Naive B cell (primary cell): ENCODE measurements at places on chromosomes 6 and 20. TPM values are rescaled to one million over a fixed set of nuclear protein-coding genes. Genes with fewer than 3 reads are reported as not detected.

C4A gene
- 0.27 TPM for polyA plus RNA-seq

DNA sequence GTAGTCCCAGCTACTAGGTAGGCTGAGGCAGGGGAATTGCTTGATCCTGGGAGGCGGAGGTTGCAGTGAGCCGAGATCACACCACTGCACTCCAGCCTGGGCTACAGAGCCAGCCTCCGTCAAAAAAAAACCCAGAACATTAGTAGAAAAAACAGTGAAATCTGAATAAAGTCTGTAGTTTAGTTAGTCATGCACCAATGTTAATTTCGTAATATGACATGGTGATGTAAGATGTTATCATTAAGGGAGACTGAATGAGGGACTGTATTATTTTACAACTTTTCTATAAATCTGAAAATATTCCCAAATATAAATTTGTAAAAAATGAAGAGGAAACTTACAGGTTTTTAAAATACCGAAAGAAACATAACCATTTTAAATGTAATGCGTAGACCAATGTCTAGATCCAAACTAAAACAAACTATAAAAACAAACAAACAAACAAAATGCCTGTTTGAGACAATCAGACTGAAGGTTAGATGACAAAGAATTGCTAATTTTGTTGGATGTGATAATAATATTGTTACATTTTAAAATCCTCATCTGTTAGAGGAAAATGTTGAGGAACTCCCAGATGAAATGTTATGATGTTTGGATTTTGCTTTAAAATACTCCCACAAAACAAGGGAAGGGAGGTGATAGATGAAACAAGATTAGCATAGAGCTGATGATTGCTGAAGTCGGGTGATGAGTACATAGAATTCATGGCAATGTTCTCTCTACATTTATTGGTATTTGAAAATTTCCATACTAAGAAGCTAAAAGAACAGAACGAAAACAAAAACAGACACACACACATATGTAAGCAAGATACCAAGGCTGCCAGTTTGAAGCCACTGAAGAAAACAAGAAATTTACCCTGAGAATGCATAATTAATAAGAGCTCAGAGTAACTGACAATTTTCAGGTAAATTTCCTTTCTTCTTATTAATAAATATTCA is 1.8 kb downstream of the GSTA4 start:
- no peak for DNase-seq

E2F1 gene
- polyA plus RNA-seq = not detected

GRCh38 chr20:63036291-63036690 is 29.5 kb upstream of the BHLHE23 start:
- DNase-seq = no peak

DNA sequence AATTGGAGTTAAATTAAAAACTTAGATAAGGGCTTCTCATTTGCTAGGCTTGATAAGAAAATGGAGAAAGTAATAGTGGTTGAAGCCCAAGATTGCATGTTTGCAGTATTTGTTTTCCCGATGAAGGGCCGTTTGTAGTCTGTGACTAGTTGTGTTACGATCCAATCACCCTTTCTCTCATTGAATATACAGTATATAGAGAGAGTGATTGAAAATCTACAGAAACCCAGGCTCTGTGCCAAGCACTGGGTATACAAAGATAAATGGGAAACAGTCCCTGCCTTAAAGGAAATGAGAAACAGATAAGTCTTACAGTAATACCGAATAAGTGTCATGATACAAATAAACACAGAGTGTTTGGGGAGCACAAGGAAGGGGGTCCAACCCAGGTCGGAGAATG is 55.2 kb upstream of the CDKAL1 start:
- DNase-seq = no peak

DNA sequence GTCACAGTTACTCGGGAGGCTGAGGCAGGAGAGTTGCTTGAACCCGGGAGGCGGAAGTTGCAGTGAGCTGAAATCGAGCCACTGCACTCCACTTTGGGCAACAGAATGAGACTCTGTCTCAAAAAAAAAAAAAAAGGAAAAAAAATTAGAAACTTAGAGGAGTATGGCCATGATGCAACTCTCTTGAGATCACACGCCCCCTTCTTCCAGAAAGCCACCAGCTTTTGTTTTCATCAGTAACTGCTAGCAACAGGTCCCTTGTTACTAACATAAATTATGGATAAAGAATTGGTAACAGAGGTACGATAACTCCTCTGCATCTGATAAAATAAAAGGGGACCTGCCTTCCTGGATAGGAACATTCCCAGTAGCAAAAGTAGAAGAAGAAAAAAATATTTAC is 308.2 kb downstream of the CD83 start:
- DNase-seq = no peak

ZBP1 gene
- polyA plus RNA-seq = 13.9 TPM

- DNase-seq = no peak
These were observed 162.4 kb upstream of the BTBD3 start for GRCh38 chr20:11755071-11755841.

GRCh38 chr20:13267231-13267630 is 46.2 kb downstream of the ISM1 start:
- DNase-seq = no peak

ZNF311 gene
- polyA plus RNA-seq = not detected

DNA sequence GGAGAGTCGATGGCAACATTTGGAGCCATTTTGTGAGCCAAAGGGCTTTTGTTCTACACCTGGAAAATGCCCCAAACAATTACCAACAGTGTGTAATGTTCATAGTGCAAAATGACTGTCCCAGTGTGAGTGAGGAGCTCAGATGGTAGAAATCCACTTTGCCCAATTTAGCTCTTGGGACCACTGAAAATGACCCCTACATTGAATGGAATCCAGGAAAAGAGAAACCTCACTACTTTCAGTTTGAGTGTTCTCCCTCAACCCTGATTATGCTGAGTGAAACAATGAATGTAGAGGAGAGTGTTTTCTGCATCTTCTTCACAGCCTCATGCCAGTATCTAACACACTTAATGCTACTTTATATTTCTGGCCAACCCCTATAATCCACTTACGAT is 84.9 kb upstream of the NRN1 start:
- no peak for DNase-seq

DNA sequence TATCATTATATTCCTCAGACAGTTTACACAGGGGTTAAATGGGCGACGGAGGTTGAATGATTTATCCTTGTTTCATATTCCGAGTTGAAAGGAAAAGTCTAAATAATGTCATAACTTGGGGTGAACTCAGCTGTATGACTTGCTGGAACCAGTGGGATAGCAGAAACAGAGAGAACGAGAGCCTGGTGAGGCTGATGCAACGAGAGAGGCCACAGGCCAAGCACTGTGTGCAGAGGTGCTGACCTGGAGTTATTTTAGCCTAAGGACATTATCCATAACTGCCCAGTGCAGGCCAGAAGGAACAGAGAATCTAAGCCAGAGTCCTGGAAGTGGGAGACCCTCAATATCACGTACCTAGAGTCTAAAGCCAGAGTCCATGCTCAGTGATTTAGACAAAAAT is 394.9 kb downstream of the MAFB start:
- DNase-seq = no peak

HLA-DRB1 gene
- polyA plus RNA-seq = 4,272 TPM

DNA sequence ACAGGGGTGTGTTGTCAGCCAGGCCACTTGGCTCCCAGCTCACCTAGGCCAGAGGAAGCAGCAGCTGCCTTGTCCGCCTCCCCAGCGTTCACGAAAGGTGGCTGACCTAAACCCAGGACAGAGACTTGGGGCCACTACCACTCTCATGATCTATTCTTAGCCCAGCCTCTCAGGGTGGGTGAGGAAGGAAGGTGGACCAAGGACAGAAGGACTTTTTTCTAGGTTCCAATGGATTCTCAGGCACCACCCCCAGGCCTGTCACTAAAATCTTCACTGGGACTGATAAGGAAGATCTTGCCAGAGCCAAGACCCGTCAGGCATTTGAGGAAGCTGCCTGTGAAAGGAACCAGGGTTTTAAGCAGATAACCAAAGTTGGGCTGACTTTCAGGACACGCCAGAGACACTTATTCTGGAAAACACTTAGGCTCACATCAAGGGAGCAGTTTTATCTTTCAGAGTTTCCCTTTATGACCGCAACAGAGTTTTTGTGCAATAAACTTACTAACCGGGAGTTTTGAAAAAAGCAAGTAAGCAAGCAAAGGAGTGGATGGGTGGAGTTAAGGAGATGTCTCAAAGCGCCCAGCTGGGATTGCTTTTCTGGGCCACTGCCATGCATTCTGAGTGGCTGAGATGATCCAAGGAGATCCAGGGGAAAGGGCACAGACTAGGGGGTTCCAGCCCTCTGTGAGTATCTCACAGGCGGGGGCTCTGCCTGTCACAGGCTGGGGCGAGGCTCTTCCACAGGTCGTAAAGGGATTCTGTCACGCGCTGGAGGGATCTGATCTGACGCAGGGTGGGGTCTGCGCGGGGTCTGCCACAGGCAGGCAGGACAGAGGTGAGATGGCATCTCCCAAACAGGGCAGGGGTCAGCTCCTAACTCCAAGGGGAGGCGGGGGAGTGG is 989 bp downstream of the FITM2 start:
- DNase-seq = no peak

DNA sequence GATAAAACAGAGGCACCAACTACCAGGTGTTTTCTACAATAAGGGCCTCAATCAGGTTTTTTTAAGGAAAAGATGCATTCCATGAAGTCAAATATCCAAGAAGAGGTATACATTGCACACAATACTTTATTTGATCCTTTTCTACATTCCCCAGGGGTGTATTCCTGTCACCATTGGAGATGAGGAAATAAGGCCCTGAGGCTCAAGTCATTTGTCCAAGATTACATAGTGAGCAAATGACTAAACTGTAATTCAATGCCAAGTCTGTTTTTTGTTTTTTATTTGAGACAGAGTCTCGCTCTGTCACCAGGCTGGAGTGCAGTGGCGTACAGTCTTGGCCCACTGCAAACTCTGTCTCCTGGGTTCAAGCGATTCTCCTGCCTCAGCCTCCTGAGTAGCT is 69.2 kb upstream of the CDYL start:
- no peak for DNase-seq

GRCh38 chr20:49915118-49915379 is 280 bp downstream of the SPATA2 start:
- no peak for DNase-seq

THBS2 gene
- polyA plus RNA-seq = 0.13 TPM

DNA sequence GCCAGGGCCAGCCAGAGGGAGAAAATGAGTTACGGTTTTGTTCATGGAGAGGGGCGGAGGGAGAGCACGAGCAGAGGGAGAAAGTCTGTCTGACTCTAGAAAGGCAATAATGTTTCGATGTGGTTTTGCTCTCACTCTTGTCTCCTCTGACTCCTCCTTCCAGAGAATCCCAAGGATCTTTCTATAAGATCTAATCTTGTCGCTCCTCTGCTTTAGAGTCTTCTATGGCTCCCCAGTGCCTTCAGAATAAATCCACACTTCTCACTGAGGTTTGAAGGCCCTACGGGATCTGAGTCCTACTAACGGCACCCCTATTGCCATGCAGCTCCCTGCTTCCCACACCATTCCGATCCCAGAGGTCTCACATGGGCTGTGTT is 66.8 kb downstream of the KCNB1 start:
- no peak for DNase-seq

DNA sequence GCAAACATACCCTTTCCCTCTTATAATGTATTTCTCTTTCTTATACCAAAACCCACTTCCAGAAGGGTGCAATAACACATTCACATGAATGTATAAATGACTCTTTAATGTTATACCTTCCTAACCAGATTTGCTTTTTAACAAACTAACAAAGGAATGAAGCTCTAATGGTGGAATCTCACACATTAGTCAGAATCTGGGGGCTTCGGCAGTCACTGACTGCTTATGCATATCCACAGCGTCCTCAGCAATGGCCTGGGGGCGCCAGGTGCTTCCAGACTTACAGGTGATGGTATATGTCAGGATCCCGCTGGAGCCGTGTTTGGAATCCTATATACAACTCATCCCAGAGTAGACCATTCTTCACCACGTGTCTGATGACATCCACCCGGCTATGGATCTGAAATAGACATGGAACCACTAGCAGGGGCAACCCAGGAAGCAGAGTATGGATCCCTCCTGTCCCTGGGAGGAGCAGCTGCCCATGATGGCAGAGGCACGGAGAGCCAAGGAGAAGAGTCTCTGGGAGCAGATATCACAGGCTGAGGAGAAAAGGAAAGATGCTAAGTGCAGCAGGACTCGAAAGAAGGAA is 150.8 kb upstream of the RIPOR2 start:
- no peak for DNase-seq

GRCh38 chr20:25389858-25390537 is 637 bp downstream of the ABHD12 start:
- peak; percentile 7 for DNase-seq

UNC5CL gene
- polyA plus RNA-seq = 0.47 TPM

DNA sequence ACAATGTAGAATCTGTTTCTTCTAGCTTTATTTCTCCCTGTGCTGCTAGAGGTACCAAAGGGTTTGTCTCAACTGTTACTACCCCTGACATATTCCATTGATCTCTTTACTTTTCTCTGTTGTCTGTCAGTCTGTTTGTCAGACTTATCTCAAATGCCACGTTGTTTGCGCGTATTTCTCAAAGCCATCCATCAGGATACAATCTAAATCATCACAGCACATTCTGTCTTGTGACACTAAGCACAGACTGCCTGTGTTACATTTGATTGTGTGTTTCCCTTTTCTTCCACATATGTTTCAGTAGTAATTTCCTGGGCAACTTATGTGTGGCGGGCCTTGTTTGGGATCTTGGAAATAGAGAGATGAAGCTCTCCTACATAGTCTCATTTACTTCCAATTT is 30.2 kb upstream of the SERINC3 start:
- no peak for DNase-seq

- DNase-seq = no peak
These were observed 22.8 kb upstream of the SLC52A3 start for GRCh38 chr20:791056-791455.

BTNL2 gene
- not detected for polyA plus RNA-seq

MKKS gene
- polyA plus RNA-seq = 25.9 TPM

DNA sequence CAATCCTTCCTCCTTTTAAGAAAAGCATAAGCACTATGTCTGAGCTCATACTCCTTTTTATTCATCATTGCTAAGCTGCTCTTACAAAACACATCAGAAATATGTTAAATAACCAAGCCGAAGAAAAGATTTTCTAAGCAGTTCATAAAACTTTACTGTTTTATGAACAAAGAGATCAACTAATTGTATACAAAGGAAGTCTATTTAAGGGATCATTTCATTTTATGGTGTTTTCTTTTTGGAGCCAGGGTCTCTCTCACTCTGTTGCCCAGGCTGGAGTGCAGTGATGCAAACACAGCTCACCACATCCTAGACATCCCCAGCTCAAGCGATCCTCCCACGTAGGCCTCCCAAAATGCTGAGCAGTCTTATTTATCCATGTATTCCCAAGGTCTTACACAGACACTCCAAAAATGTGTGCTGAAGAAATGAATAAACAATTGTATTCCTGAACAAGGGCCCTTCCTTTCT is 9.3 kb downstream of the NUDT3 start:
- DNase-seq = no peak

DNA sequence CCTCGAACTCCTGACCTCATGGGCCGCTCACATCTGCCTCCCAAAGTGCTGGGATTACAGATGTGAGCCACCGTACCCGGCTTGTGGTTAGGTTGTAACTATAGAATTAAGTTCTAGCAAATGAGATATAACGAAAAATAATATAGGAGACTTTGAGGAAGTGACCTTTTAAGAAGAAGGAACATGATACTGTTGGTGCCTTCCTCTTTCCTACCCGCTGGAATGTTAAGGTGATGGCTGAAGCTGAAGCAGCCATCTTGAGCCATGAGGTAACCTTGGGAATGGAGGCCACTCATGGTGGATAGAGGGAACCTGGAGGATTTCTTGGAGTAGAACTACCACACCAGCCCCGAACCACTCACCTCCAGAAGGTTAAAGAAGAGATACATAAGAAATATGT is 48.1 kb upstream of the MDGA1 start:
- no peak for DNase-seq

PTCHD4 gene
- polyA plus RNA-seq = not detected

- no peak for DNase-seq
These were observed 438.9 kb upstream of the EPHA7 start for GRCh38 chr6:93858213-93858612.

GRCh38 chr20:53597030-53597482 is 3.4 kb upstream of the ZNF217 start:
- DNase-seq = no peak
